Kidney (tissue), 22 donors: ENCODE measurements at places on chromosomes 13 and 19.

GRCh38 chr13:109336730-109337129 is 449.7 kb downstream of the IRS2 start:
- no peak for DNase-seq

DNA sequence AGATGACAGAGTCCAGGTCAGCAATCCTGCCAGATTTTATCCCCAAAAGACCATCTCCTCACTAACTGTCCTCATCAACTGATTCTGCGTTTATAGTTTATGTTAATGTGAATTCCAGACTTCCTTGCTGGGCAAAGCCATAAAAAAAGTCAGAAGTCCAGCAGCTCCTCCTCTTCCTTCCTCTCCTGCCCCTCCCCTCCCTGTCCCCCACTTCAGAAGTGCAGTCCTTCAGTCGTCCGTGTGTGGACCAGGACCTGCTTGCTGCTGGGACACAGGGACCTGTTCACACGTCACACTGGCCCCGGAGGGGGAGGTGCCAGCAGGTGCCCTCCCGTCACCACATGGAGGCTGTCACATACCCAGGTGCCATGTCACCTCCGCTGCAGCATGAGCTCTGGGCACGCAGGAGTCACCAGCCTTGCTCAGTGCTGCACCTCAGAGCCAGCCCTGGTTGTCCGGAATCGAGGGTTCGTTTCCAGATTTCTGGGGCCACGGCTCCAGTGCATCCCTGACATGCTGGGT is 4.0 kb upstream of the MCF2L start:
- peak; percentile 30 for DNase-seq

DNA sequence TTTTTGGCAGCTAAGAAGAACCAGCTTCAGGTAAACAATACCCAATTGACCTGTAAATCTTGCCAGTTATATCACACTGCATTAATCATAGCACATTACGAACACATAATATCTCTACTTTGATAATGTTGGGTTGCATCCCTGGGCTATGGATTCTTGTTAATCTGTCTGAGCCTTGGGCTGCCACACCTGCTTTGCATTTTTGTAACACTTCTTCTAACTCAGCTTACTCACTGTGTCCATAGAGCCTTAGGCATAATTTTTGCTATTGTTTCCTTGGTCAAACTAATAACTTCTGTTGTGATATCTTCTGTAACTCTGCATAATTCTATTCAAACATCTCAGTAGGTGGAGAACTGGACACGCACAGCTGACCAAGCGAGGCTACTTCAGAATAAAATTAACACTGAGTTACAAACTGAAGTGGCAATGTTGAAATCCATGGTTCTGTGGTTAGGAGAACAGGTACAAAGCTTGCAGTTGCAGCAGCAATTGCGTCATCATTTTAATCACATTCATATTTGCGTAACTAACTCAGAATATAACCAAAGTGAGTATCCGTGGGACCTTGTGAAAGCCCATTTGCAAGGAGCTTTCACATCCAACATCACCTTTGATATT is 6.4 kb downstream of the ZNF350 start:
- DNase-seq, result no peak

DNA sequence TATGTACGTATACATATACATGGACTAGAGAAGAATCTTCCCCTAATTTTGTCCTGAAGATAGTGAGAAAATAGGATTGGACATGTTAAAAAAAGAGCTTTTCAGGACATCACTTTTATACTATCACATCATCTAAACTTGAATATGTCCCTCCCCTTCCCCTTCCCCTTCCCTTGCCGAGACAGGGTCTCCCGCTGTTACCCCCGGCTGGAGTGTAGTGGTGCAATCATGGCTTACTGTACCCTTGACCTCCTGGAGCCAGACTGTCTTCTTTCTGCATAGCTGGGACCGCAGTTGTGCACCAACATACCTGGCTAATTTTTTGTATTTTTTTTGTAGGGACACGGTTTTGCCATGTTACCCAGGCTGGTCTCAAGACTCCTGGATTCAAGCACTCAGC is 6.6 kb downstream of the HNRNPM start:
- DNase-seq, result no peak

- peak; percentile 61 for DNase-seq
Measured at GRCh38 chr19:42606660-42607351, 12.1 kb upstream of the CEACAM8 start.

DNA sequence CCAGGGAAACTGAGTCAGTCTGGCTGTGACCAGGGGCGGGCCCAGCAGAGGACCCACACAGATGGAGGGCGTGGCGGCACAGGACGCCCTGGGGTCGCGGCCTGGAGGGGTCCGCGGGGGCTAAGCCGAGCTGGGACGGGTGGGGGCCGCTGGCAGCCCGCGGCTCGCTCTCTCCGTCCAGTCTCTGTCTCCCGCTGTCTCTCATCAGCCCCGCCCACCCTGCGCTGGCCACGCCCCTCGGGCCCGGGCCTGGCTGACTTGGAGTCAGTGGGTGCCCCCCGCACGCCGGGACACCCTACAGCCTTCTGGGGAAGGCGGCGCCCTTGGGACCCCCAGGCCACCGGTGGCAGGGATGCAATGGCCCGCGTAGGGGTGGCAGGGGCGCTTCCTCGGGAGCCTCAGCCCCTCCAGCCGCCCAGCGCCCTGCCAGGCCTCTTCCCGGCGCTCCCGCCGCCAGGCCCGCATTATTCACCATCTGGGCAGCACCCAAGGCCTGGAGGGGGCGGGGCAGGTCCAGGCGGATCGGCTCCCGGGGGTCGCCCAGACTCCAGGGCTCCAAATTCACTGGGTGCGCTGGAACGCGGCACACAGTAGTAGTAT is at the start of gene TBXA2R:
Gene TBXA2R, minus strand, starts transcription at position 186 of the 600 bp plus-strand sequence. CDS start 6,241 bp downstream, outside the sequence.
- peak; percentile 83 for DNase-seq
